ENCODE measurements at places on chromosomes 5 and 9.

GRCh38 chr5:111737716-111738115, 19.3 kb downstream of the NREP start:
- DNase-seq = no peak
- H3K4me3 ChIP-seq = no peak overlapping the region
- H3K27me3 ChIP-seq = no peaks in the 10 kb centered on the region

- H3K4me1 ChIP-seq = no peaks in the 10 kb centered on the region
- no peak overlapping the region for H3K27ac ChIP-seq
- no peaks in the 10 kb centered on the region for H3K27me3 ChIP-seq
- DNase-seq = no peak
- no peaks in the 10 kb centered on the region for H3K36me3 ChIP-seq
Measured at GRCh38 chr5:151820271-151820670, 48.5 kb downstream of the G3BP1 start.

- H3K4me3 ChIP-seq = no peak overlapping the region
- H3K27ac ChIP-seq = no peak overlapping the region
- H3K4me1 ChIP-seq = no peaks in the 10 kb centered on the region
- no peaks in the 10 kb centered on the region for H3K27me3 ChIP-seq
- H3K36me3 ChIP-seq = peaks cover 16% of the 10 kb centered on the region
- no peak for DNase-seq
Measured at GRCh38 chr5:175501759-175502158, 23.4 kb downstream of the SFXN1 start.

GRCh38 chr5:124719113-124719967, 27.1 kb downstream of the ZNF608 start:
- no peak overlapping the region for H3K4me3 ChIP-seq
- DNase-seq = no peak
- H3K36me3 ChIP-seq = no peaks in the 10 kb centered on the region
- no peak overlapping the region for H3K27ac ChIP-seq
- H3K4me1 ChIP-seq = peaks cover 7% of the 10 kb centered on the region

GRCh38 chr5:1011741-1012312, 3.2 kb downstream of the NKD2 start:
- no peak for DNase-seq
- no peak overlapping the region for H3K4me3 ChIP-seq
- H3K27me3 ChIP-seq = no peaks in the 10 kb centered on the region

GRCh38 chr5:72955143-72955767, 586 bp upstream of the FCHO2 start:
- peak overlapping the region; percentile 92 for H3K27ac ChIP-seq
- DNase-seq = no peak
- peak overlapping the region; percentile 77 for H3K4me3 ChIP-seq
- no peaks in the 10 kb centered on the region for H3K36me3 ChIP-seq
- peaks cover 61% of the 10 kb centered on the region for H3K4me1 ChIP-seq

GRCh38 chr9:110847671-110848070, 179.1 kb downstream of the MUSK start:
- DNase-seq = no peak
- no peaks in the 10 kb centered on the region for H3K27me3 ChIP-seq
- no peaks in the 10 kb centered on the region for H3K36me3 ChIP-seq
- H3K4me1 ChIP-seq = no peaks in the 10 kb centered on the region
- no peak overlapping the region for H3K27ac ChIP-seq

Data from HCT116 (cell line).